CD4-positive, alpha-beta T cell (primary cell): ENCODE measurements at places on chromosomes 4 and X.

GRCh38 chr4:98068495-98068894 is 74.8 kb downstream of the STPG2 start:
- DNase-seq, result no peak

- no peak for DNase-seq
Measured at GRCh38 chr4:134422776-134423175, 221.2 kb upstream of the PABPC4L start.

DNA sequence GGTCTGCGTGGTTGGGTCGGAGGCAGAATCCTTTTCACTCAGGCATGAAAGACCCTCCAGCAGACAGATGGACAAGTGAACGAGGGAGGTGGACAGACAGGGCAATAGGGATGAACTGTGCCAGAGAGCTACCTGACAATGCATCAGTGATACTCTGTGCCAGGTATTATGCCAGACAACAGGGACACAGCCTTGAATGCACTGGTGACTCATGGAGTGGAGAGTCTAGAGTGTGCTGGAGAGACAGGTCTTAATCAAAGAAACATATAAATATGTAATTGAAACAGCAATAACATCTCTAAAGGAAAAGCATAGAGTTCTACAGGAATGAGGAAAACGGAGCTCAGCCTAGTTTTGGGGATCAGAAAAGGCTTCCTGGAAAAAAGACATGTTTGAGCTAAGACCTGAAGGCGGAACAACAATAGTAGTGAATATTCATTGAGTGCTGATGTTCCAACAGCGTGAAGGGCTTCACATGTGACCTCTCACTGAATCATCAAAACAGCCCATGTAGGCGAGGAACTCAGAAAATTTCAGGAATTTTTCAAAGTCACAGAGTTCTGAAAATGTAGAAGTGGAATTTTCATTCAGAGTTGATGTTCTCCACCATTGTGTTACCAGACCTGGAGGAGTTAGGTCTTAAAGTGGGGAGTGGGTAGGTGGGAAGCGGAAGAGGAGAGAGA is 20.0 kb upstream of the FGFBP2 start:
- no peak for DNase-seq

DNA sequence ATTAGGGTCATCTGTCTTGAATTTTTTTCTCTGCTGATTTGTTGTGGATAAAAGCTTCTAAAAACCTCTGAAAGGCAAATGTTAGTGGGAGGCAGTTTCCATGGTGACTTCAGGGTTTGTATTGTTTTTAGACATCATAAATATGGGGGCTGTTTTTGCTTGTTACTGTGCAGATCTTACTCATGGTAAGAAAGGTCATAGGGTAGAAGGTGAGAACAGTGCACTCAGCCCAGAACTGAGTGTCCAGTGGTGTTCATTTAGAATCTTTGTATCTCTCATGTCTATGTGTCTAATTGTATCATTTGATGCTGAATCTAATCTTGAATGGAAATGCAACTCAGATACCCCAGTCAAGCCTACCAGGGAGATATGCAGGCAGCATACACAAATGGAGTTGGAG is 609.8 kb downstream of the ZNF674 start:
- DNase-seq, result no peak

DNA sequence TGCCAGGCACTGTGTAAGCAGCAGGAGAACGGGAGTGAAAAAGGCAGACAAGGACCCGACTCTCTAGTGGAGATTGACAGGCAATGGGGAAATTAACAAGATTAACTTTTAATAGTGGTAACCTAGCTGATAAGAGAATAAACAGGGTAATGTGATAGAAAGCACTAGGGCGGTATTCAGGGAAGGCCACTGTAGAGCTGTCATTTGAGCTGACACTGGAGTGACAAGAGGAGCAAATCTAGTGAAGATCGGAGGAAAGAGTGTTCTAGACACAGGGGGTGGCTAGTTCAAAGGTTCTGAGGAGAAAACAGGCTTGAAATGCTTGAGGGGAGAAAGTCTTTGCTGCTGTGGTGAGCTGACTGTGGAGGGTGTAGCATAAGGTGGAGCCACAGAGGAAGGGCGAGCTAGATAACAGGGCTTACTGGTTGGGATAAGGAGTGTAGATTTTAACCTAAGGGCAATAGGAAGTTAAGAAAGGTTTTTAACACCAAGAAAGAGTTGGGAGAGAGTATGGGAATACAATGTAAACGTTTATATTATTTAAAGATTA is 122.8 kb downstream of the SLC10A7 start:
- no peak for DNase-seq
